ENCODE measurements at places on chromosomes 6 and 20. TPM values are rescaled to one million over a fixed set of nuclear protein-coding genes. Genes with fewer than 3 reads are reported as not detected.

The TMEM170B gene
- 0.20 TPM for total RNA-seq

DNA sequence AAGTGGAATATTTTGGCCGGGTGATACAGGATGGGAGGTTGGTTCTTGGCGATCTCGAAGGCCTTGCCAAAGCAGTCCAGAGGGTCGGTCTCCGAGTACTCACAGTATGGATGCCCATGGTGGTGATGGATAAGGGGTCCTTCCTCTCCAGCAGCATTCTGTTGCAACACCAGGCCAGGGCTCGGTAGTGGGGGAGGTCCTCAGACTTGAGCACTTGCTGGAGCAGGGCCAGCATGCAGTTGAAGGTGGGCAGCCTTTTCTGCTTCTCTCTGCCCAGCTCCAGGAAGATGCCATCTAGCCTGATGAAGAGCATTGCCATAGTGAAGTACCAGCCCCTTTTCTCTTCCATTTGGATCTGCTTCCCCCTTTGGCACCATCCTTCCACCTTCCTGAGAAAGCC is 99.4 kb upstream of the MCHR2 start:
- ATAC-seq = no peak

GRCh38 chr6:101126501-101126900 is 245.4 kb upstream of the ASCC3 start:
- ATAC-seq = no peak

- no peak for ATAC-seq
Observed at GRCh38 chr6:38684237-38684636, 18.7 kb downstream of the GLO1 start.

- ATAC-seq = no peak
Observed at GRCh38 chr20:38669688-38670087, 54.6 kb upstream of the SLC32A1 start.

The ABHD16B gene
- not detected for total RNA-seq

GRCh38 chr20:53345536-53346334 is 247.9 kb downstream of the ZNF217 start:
- ATAC-seq = no peak

The CCDC170 gene
- 0.04 TPM for total RNA-seq

DNA sequence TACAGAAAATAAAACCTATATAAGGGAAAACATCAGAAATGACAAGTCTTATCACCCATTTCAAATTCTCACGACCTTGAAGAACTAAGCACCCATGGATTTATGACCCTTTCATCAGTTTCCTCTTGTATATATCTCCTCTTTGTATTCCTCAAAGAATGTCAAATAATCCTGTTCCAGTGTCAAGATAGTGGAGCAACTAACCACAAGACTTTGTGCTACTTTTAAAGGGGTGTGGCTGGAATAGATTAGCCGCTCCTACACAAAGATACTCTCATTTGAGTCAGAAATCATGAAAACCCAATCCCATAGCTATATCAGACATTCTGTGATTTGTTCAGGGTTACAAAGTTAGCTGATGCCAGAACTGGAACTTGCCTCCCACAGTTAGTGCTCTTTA is 6.6 kb downstream of the REPS1 start:
- ATAC-seq = no peak

The CARMIL1 gene
- total RNA-seq = 18.2 TPM

The NMBR gene
- total RNA-seq = not detected

The WFDC12 gene
- total RNA-seq = 5.1 TPM

GRCh38 chr6:17725083-17725482 is 18.4 kb upstream of the NUP153 start:
- ATAC-seq = no peak

GRCh38 chr6:106084106-106084988 is 1.8 kb upstream of the PRDM1 start:
- peak; percentile 49 for ATAC-seq

- peak; percentile 88 for ATAC-seq
Observed at GRCh38 chr20:4041748-4042411, 26.5 kb upstream of the RNF24 start.

DNA sequence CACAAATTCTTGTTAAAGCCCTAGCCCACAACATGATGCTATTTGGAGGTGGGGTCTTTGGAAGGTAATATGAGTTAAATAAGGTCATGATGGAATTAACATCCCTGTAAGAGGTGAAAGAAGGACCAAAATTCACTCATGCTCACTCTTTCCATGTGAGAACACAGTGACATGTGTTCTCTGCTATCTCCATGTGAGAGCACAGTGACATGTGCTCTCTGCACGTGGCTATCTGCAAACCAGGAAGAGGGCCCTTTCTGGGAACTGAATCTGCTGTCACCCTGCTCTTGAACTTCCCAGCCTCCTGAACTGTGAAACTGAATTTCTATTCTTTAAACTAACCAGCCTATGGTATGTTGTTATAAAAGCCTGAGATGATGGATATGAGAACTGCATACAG is 1159.4 kb upstream of the ADGRB3 start:
- no peak for ATAC-seq

DNA sequence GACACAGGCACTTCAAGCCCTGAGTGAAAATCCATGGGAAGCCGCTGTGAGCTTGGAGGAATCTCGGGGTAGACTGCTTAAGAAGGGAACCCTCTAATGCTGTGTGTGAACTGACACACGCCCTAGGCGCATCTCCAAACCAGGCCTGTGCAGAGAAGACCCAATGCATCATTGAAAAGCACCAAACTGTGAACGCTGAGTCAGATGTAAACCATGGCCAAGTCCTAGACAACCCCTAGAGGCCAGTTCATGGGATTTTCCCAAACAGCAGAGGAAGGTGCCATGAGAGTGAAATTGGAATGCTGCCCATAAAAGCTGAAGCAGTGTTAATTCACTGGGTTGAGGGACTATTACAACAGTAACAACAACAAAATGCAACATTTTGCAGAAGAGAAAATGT is 296.5 kb downstream of the SMOC2 start:
- peak; percentile 83 for ATAC-seq

- ATAC-seq = no peak
Observed at GRCh38 chr6:118198746-118199145, 291.7 kb downstream of the SLC35F1 start.

The PEDS1 gene
- 27.0 TPM for total RNA-seq

DNA sequence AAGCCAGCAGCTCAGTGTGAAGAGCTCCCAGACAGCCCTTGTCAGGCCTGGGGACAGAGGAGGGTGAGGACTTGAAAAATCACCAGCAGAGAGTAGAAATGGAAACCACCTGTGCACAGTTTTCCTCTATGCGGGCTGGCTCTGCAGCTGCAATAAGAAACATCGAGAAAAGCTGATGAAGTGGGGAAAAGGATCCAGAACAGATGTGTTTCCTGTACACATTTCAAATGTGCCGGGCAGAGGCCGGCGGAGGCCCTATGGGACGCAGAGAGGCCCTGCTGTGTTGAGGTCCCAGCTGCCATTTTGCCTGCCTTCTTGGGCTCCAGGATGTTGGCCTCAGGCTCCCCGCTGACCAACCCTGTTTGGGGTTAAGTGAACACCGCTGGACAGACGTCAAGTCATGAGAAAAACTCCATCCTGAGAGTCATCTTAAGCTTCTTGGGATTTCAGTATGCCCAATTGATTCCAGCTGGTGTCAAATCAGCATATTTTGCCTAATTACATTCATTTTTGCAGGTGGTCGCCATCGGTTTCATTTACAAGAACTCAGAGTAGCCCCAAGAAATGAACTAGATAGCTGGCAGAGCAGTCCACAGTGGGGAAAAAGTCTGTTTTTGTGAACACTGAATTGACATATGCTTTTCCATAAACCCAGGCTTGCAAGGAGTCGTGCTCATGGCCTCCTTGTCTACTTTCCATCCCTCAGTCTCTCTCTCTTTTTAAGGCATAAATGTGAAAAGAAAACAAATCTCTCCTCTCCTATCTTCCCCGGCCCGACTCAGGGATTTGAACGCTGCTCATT is 150.4 kb upstream of the PHACTR3 start:
- ATAC-seq = no peak

DNA sequence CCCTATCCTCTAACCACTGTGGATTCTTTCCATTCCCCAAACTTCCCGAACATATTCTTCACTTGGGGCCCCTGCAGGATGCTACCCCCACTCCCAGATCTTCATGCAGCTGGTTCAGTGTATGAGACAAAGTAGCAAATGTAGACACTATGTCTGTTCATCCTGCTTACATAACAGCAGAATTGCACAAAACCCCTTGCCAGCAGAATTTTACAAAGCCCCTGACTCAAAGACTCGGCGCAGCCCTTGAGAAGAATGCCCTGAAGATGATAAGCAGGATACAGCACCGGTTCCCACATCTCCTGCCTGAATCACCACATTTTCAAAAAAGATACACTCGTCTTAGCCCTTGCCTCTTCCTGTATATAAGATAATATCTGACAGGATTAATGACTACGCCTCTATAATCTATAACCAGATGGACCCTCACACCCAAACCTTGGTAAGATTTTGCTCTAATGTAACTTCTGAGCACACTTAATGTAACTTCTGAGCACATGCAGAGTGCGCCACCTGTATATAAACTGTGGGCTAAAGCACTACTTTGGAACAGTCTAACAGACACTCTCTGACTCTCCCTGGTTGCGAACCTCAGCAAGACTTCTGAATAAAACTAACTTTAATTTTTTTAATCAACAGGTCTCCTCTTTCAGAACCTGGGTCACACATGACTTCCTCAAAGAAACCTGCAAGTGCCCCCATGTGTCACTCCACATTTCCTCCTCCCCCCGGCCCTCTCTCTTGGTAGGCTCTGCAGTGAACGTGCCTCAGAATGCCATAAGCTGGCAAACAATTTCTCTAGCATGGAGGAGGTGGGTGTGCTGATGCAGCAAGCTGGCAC is 28.7 kb downstream of the RALGAPA2 start:
- ATAC-seq = no peak

The DEFB124 gene
- total RNA-seq = not detected

The PHF20 gene
- 17.3 TPM for total RNA-seq

The C20orf204 gene
- total RNA-seq = 0.88 TPM

- ATAC-seq = peak; percentile 22
Observed at GRCh38 chr6:16129623-16130401, 926 bp downstream of the MYLIP start.

DNA sequence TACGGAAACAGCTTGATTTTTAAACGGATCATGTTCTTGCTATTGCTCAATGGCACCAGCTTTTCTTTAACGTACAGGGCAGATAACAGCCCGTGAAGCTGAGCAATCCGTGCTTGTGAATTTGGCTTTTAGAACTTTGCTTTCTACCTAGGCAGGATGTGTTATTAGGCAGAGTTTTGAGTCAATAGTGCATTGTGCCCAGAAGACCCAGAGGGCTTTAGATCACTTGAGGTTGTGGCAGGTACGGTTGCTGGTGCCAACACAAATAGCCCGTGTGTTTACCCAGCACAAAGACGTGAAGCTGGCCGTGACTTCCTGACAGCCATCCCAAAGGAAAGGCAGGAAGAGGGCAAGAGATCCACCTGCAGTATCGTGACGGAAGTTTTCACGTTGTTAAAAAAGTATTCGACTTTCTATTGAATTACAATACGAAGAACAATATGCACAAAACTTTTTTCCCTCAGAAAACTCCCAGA is 117.4 kb upstream of the FRMD1 start:
- ATAC-seq = peak; percentile 43

The APOBEC2 gene
- not detected for total RNA-seq

DNA sequence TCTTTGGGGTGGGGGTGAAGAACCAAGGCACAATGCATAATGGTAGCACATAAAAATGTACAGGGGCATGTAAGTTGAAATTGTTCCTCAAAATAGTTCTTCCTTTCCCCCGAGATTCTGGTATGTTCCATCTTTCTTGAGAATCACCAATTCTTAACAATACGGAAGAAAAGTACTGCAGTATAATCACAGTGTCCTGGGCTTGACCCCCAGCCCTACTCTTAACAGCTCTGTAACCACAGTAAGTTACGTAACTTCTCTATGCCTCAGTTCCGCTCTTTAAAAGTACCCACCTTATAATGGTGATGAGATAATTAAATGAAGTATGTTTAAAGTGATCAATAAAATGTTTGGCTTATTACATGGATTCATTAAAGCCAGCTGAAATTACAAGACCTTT is 104.5 kb downstream of the SMLR1 start:
- no peak for ATAC-seq

GRCh38 chr6:159533016-159533415 is 160.0 kb downstream of the SOD2 start:
- ATAC-seq = no peak

The CST4 gene
- not detected for total RNA-seq

GRCh38 chr20:63224412-63225081 is 8.6 kb upstream of the YTHDF1 start:
- peak; percentile 5 for ATAC-seq
